Chondrocyte (in vitro differentiated cells): ENCODE measurements at places on chromosomes 7 and 10. TPM values are rescaled to one million over a fixed set of nuclear protein-coding genes. Genes with fewer than 3 reads are reported as not detected.
A peak's percentile ranks its signal among the peaks of the same experiment; 100 is the strongest.

DNA sequence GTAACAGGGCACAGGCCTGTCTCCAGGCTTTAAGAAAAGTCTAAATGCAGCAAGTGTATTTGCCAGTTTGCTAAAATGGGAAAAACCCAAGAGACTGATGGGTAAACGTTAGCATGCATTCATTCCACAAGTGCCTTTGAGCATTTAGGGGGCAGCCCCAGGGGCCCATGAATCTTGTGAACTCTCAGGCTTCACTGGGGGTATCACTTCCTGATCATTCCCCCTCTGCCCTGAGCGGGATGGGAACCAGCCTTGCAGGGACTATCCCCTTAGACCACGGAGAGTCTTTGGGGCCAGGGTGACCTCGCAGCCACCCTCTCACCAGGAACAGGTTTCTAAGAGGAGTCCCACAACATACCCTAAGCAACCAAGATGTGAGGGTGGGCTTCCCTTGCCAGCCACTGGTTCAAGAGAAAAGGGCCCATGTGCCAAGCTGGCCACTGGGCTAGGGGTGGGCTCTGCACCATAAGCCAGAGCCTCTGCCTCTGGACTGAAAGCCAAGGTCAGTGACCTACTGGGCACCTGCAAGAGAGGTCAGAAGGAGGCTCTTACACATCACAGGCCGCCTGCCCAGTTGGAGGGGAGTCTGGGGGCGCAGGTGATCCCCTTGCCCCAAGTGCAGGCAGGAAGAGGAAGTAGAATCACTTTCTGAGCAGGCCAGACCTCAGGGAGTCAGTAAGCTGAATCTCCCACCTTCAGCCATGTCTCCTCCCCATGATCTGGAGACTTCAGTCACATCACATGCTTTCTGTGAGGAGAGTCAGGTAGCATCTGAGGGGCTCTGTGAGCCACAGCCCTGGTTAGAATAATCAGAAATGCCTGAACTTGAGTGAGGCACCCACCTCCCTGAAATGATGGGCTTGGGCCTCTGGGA, 75.0 kb downstream of the C10orf105 start:
- H3K4me1 ChIP-seq = no peaks in the 10 kb centered on the region
- no peaks in the 10 kb centered on the region for H3K36me3 ChIP-seq
- no peak overlapping the region for H3K4me3 ChIP-seq

Gene SPDYE1
- not detected in 3 replicates for total RNA-seq

DNA sequence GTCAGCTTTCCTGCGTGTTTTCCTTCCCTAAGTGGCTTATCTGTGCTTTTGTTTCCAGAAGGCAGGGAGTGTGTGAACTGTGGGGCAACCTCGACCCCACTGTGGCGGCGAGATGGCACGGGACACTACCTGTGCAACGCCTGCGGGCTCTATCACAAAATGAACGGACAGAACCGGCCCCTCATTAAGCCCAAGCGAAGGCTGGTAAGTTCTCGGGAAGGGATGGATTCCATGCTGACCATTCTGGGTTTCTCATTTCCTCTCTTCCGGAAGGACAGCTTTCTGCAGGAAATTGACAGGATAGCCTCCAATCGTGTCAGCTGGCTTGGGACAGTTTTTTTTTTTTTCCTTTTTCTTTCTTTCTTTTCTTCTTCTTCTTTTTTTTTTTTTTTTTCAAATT, 9.4 kb downstream of the GATA3 start:
- H3K4me3 ChIP-seq = peak overlapping the region; percentile 10
- H3K4me1 ChIP-seq = peaks cover 5% of the 10 kb centered on the region
- H3K27me3 ChIP-seq = peaks cover 83% of the 10 kb centered on the region

- H3K27ac ChIP-seq = no peak overlapping the region
- peaks cover 11% of the 10 kb centered on the region for H3K27me3 ChIP-seq
- no peak for DNase-seq
- no peak overlapping the region for H3K4me3 ChIP-seq
- no peaks in the 10 kb centered on the region for H3K36me3 ChIP-seq
- no peaks in the 10 kb centered on the region for H3K4me1 ChIP-seq
Observed at GRCh38 chr7:50923476-50923875, 140.8 kb upstream of the GRB10 start.

GRCh38 chr10:88853155-88853881, 1.7 kb upstream of the ANKRD22 start:
- H3K36me3 ChIP-seq = no peaks in the 10 kb centered on the region
- H3K4me3 ChIP-seq = no peak overlapping the region
- DNase-seq = no peak
- H3K27me3 ChIP-seq = peaks cover 2% of the 10 kb centered on the region
- H3K27ac ChIP-seq = no peak overlapping the region

Gene GIMAP7
- not detected in 3 replicates for total RNA-seq

DNA sequence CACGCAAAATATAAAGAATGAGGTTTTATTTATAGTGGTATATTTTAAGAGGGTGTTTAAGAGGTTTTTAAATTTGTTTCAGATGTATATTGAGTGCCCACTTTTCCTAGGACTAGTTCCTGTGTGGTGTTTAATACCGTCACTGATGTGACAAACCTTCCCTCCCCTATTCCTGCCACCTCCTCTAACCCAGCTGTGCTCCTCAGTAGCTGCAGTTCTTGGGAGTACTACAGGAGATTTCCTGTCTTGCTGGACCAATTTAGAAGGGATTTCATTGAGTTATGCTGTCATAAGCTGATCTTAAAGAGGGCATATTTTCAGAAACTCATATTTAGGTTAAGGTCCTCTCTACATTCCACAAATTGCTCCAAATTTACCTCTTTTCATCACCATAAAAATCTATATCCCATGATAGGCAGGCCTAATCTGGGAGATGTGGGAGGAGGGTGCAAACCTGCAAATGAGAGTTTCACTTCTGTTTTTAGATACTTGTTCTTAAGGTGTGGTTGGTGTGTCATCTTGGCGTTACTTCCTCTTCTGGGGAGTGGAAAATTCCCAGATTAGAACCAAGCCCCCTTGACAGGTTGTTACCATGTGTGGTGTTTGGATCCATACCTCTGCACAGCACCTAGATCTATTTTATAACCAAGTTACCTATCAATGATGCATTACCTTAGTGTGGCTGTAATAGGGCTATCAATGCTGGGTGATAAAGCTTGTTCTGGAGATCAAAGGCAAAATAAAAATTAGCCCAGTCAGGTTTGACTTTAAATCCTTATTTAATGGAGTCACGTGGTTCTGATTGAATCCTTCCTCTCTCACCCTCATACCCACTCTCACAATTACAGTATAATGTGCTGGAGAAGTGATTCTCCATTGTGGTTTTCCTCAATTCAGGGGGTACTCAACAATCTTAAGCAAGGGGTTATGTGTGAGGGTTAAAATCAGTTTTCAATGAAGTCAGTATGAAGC, 141.1 kb downstream of the CDK14 start:
- H3K27ac ChIP-seq = no peak overlapping the region
- H3K36me3 ChIP-seq = peaks cover 23% of the 10 kb centered on the region
- DNase-seq = no peak
- no peak overlapping the region for H3K4me3 ChIP-seq

Gene SPDYE11
- total RNA-seq = not detected in 3 replicates

Gene TAS2R41
- total RNA-seq = not detected in 3 replicates

Gene CCDC126
- 11.3 to 16.1 TPM (median 11.4 TPM) in 3 replicates for total RNA-seq

GRCh38 chr10:104664205-104664604, 23.1 kb downstream of the SORCS3 start:
- no peak overlapping the region for H3K4me3 ChIP-seq
- DNase-seq = no peak
- H3K27me3 ChIP-seq = peaks cover 13% of the 10 kb centered on the region
- no peaks in the 10 kb centered on the region for H3K4me1 ChIP-seq

Gene TFR2
- total RNA-seq = 0.87 to 2.1 TPM (median 1.8 TPM) in 3 replicates

DNA sequence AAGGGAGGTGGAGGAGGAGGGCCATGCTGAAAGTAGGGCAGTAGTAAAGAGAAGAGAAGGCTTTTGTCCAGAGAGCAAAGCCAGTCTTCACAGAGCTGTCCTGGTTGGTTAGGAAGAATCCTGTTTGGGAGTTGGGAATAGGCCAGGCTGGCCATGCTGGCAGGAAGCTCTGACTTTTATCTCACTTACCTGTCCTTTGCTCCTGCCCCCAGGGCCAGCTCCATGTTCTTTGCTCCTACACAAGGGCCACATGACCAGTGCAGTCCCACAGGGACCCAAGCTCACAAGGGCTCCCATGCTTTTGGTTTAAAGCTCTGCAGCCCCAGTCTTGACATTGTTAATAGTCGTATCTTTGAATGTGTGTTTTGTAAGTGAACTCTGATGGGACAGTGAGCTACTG, 161.6 kb upstream of the KMT2E start:
- H3K4me3 ChIP-seq = no peak overlapping the region
- H3K36me3 ChIP-seq = no peaks in the 10 kb centered on the region
- DNase-seq = no peak

Gene RNF32
- 0.52 to 1.9 TPM (median 1.2 TPM) in 3 replicates for total RNA-seq

GRCh38 chr7:94067506-94067905, 63.4 kb upstream of the BET1 start:
- H3K4me3 ChIP-seq = no peak overlapping the region
- H3K27me3 ChIP-seq = no peaks in the 10 kb centered on the region
- H3K36me3 ChIP-seq = no peaks in the 10 kb centered on the region
- no peak for DNase-seq
- H3K4me1 ChIP-seq = peaks cover 8% of the 10 kb centered on the region

GRCh38 chr7:31464601-31465000, 49.3 kb upstream of the ITPRID1 start:
- no peak for DNase-seq
- no peak overlapping the region for H3K4me3 ChIP-seq
- H3K27me3 ChIP-seq = peaks cover 47% of the 10 kb centered on the region
- H3K36me3 ChIP-seq = no peaks in the 10 kb centered on the region
- H3K27ac ChIP-seq = no peak overlapping the region

DNA sequence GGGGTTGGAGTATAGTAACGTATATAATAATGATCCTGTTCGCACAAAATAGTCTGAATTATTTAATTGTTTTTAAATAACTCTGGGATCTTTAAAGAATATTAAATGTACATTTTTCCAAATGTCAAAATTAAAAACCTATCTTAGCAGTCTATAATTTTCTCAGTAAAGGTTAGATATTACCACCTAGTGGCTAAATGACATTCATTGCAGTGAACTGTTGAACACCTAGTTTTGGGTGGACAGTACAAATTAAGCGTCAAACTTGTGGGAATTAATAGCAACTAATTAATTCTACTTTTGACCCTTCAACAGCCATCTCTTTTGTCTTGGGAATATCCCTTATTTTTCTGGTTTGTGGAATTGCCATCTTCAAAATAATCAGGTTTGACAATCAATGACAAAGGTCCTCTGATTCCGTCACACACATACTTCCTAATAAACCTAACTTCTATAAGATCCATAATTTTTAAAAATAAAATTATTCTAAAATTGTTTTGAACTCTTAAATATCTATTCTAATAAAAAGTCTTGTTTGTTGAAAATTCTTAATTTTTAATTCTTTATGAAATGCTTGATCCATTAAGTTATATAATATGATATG, 165.7 kb downstream of the SEMA3D start:
- H3K27me3 ChIP-seq = no peaks in the 10 kb centered on the region
- H3K27ac ChIP-seq = no peak overlapping the region
- H3K36me3 ChIP-seq = no peaks in the 10 kb centered on the region
- no peak overlapping the region for H3K4me3 ChIP-seq

GRCh38 chr10:132149917-132150316, 36.8 kb upstream of the DPYSL4 start:
- DNase-seq = peak; percentile 71
- no peaks in the 10 kb centered on the region for H3K4me1 ChIP-seq
- H3K4me3 ChIP-seq = no peak overlapping the region
- H3K27ac ChIP-seq = no peak overlapping the region

Gene NDUFB8
- 124 to 134 TPM (median 127 TPM) in 3 replicates for total RNA-seq

Gene ADCYAP1R1
- total RNA-seq = not detected in 3 replicates

GRCh38 chr7:117673367-117673766, 193.5 kb downstream of the CFTR start:
- H3K36me3 ChIP-seq = no peaks in the 10 kb centered on the region
- H3K27me3 ChIP-seq = peaks cover 16% of the 10 kb centered on the region
- H3K27ac ChIP-seq = no peak overlapping the region
- peaks cover 2% of the 10 kb centered on the region for H3K4me1 ChIP-seq
- no peak overlapping the region for H3K4me3 ChIP-seq

DNA sequence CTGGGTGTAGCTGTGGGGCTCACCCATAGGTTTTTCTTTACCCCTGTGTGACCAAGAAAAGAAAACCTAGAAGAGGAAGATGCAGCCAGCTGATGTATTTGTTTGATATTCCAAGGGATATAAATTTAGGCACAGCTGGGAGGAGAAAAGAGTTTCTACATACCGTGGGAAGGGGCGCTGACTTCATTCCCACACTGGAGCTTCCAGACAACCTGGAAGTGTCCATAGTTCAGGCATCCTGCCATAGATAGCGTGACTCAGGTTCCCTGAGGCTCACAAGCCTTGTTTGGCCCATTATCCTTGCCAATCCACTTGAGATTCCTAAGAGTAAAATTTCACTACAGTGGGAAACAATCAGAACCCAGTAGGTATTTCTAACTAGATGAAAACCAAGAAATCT, 371.7 kb upstream of the NRP1 start:
- peak overlapping the region; percentile 11 for H3K4me3 ChIP-seq
- peaks cover 75% of the 10 kb centered on the region for H3K4me1 ChIP-seq
- H3K27ac ChIP-seq = peak overlapping the region; percentile 89
- no peaks in the 10 kb centered on the region for H3K36me3 ChIP-seq

GRCh38 chr7:121202125-121202524, 126.7 kb upstream of the WNT16 start:
- H3K36me3 ChIP-seq = no peaks in the 10 kb centered on the region
- H3K4me1 ChIP-seq = peaks cover 4% of the 10 kb centered on the region
- no peak for DNase-seq
- H3K27me3 ChIP-seq = no peaks in the 10 kb centered on the region
- H3K4me3 ChIP-seq = no peak overlapping the region

- H3K4me1 ChIP-seq = peaks cover 17% of the 10 kb centered on the region
- peaks cover 3% of the 10 kb centered on the region for H3K36me3 ChIP-seq
- no peak for DNase-seq
- no peaks in the 10 kb centered on the region for H3K27me3 ChIP-seq
- H3K4me3 ChIP-seq = no peak overlapping the region
Observed at GRCh38 chr10:88557256-88557655, 25.9 kb downstream of the RNLS start.

Gene ACBD7
- 0.51 to 2.2 TPM (median 1.1 TPM) in 3 replicates for total RNA-seq

DNA sequence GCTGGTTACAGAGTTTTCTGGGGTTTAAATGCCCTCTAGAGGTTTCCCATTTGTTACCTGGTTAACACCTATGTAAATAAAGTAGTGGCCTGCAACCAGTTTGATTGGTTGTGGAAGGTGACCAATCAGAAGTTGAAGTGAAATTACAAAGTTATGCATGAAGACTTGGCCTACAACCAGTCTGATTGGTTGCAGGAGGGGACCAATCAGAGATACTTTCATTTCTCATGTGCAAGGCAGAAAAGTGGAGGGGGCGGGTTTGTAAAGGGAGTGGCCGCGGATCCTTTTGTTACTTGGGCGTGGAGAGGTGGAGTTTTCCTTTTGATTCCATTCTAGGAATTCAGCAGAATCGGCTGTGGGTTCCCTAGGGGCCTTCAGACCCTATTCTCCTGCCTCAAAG, 80.8 kb downstream of the SEC23IP start:
- no peak overlapping the region for H3K27ac ChIP-seq
- peaks cover 4% of the 10 kb centered on the region for H3K27me3 ChIP-seq
- no peak overlapping the region for H3K4me3 ChIP-seq
- H3K4me1 ChIP-seq = peaks cover 7% of the 10 kb centered on the region

- H3K27me3 ChIP-seq = no peaks in the 10 kb centered on the region
- H3K36me3 ChIP-seq = no peaks in the 10 kb centered on the region
- H3K27ac ChIP-seq = no peak overlapping the region
- DNase-seq = no peak
Observed at GRCh38 chr7:12814828-12815227, 127.4 kb downstream of the ARL4A start.
